GDM1 (cell line): ENCODE measurements at places on chromosomes 7 and 10.

- DNase-seq, result peak; percentile 33
Measured at GRCh38 chr10:12077580-12078180, 8.9 kb downstream of the DHTKD1 start.

DNA sequence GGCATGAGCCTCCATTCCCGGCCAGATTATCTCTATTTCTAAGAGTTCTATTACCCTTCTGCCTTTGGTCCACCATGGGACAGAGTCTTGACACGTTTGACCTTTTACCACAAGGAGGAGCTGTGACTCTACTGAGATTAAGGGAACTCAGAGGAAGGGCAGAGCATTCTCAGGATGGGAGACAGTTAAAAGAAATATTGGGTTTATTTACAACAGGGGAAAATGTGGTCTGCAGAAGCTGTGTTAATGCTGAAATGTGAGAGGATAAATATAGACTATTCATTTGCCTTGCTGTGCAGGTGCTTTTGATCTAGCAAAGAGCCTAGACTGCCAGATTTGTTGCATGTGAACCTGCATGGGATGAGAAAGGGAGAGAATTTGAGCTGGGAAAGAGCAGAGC is 45.8 kb upstream of the PRSS58 start:
- peak; percentile 57 for DNase-seq

GRCh38 chr7:128941946-128942526 is 4.3 kb downstream of the IRF5 start:
- DNase-seq, result no peak

DNA sequence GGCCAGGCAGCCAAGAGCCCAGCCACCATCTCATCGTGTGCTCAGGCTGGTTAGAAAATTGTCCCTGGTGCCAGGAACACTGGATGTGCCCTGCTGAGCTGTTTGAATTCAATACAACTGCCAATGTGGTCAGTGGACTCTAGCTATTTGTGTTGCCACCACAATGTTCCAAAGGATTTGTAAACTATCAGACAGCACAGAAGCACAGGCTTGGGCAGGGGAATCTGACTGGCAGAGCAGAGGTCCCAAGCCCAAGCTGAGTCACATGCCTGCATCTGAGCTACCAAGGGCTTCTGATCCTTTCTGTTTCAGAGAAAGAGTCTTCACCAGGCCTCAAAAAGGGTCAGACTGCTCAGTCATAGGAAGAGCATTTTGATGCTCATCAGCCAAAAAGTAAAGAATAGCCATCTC is 232.1 kb upstream of the SEMA3C start:
- DNase-seq, result no peak

GRCh38 chr7:108525327-108525984 is 479 bp downstream of the PNPLA8 start:
- DNase-seq, result peak; percentile 83

DNA sequence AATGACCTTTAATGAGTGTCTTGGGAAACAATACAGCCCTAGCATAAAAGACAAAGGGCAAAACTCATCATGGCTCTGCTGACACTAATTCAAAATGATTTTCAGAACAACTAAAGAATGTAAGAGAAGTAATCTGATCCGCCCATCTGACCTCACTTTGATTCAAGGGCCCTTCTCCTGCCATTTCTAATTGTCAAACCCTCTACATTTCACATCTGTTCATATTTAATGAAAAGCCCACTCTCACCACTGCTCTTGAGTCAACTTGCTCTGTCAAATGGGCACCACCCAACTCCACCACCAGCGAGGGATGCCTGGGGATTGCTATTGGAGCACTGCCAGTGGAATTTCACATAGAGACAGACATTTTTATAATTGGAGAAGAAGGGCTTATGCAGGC is 639.2 kb downstream of the KCNMA1 start:
- DNase-seq, result no peak

- DNase-seq, result no peak
Measured at GRCh38 chr10:81995254-81995653, 120.3 kb downstream of the NRG3 start.

GRCh38 chr7:46100521-46100920 is 179.4 kb upstream of the IGFBP3 start:
- DNase-seq, result no peak

DNA sequence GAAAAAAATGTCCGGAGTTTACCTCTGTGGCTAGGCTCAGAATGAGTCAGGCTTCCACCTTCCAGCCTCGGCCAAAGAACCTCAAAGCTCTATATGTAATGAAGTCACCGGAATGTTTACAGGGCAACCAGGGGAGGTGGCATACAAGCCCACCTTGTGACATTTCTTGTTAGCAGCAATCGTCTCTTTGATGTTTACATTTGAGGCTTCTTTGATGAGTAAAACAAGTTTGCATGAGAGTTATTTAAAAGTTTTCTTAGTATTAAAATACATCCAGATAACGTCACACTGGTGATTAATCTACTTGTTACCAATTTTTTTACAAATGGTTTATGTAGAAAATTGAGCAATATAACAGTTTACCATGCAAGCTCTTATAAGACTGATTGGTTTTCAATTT is 133.1 kb upstream of the ADAM12 start:
- DNase-seq, result no peak

GRCh38 chr7:150828384-150828783 is 23.9 kb upstream of the AOC1 start:
- no peak for DNase-seq

DNA sequence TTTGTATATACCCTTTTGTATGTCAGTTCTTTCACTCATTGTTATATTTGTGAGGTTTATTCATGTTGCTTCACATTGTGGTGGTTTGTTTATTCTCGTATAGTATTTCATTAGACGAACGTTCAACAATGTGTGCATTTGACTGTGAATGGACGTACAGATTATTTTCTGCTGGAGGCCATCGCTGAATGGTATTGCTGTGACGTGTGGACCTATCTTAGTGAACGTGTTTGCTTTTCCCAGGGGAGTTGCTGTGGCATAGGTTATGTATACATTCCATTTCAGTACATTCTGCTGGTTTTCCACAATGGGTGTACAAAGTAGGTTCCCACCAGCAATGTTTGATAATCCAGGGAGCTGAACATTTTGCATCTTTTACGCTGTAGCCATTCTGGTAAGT is 31.1 kb upstream of the PLEKHS1 start:
- no peak for DNase-seq

DNA sequence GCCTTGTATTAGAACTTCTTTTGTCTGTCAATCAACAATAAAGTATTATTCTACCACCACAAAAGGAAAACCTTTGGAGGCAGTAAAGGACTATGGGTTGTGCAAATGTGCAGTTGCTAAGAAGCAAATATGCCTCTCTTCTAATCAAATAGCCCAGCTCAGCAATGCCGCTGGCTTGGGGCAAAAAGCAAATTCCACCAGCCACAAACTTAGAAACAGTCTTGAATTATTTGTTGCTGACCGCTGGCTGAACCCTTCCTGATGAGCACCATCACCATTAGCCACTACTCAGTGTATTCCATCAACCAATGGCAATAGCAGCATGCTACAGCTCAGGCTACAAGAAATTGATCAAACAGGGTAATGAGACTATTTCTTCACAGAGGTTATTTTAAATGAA is 51.0 kb downstream of the SKAP2 start:
- DNase-seq, result no peak

GRCh38 chr10:33010132-33011037 is 52.4 kb upstream of the ITGB1 start:
- no peak for DNase-seq
